ENCODE measurements at places on chromosomes 5 and 9.

GRCh38 chr9:111744363-111744762 is 50.4 kb downstream of the SHOC1 start:
- no peak for DNase-seq

DNA sequence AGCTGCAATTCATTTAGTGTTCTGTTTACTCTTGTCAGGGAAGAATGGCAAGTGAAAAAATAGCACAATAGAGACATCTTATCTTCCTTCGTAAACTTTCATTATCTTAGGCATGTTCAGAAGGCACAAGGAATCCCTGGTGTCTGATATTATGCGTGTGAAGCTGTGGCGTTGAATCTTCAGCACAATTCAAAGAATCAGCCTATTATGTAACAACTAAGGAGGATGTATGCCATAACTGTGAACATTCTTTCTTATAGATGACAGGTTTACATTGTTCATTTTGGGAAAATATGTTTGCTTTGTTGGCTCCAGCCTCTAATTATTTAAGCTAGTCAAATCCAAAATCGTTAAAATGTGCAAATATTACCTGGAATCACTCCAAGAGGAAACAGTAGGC is 446.1 kb downstream of the ANXA1 start:
- no peak for DNase-seq

GRCh38 chr9:98208635-98209034 is 16.2 kb upstream of the CORO2A start:
- no peak for DNase-seq

GRCh38 chr9:111937781-111938426 is 41.3 kb downstream of the UGCG start:
- DNase-seq = peak; percentile 10

DNA sequence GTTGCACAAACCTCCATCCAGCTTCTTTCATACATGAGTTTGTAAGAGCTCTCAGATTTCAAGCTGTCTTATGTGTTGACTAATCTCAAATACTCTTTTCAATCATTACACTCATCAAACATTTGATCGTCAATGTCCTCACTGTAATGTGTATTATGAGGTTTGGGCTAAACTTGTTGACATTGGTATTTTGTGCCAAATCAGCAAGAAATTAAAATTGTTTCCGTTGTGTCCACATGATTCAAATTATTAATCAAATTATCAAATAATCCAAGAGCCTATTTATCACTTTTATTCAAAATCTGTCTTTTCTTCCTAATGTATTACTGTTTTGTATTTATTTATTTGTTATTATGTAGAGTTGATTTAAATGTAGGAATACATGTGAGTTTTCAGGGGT is 283.4 kb downstream of the GAS1 start:
- no peak for DNase-seq

- no peak for DNase-seq
Measured at GRCh38 chr5:34932947-34933346, 3.6 kb downstream of the DNAJC21 start.

GRCh38 chr9:29213417-29214153 is 1640.3 kb upstream of the C9orf72 start:
- DNase-seq = no peak

DNA sequence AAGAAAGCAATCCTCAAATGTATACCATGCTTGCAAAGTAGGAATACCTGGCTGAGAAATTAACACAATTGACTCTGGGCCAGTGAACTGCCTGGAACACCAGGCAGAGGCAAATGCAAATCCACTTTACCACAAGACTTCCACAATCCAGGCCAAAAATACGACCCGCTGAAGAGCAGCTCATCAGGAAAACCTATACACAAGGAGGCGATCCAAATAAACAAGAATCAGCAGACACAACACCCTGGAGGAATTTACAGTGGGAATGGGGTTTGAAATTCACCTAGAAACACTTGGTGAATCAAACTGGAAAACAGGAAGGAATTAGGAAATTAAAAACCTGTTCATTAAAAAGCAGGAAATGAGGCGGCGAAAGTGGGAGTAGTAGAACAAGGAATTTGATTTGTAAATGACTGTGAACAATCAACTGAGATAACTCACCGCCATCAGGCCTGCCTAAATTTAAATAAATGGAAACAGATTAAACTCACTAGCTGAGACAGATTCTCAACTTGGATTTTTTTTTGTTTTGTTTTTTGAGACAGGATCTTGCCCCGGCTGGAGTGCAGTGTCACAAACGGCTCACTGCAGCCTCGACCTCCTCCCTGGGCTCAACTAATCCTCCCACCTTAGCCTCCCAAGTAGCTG is 15.9 kb downstream of the CMBL start:
- no peak for DNase-seq

DNA sequence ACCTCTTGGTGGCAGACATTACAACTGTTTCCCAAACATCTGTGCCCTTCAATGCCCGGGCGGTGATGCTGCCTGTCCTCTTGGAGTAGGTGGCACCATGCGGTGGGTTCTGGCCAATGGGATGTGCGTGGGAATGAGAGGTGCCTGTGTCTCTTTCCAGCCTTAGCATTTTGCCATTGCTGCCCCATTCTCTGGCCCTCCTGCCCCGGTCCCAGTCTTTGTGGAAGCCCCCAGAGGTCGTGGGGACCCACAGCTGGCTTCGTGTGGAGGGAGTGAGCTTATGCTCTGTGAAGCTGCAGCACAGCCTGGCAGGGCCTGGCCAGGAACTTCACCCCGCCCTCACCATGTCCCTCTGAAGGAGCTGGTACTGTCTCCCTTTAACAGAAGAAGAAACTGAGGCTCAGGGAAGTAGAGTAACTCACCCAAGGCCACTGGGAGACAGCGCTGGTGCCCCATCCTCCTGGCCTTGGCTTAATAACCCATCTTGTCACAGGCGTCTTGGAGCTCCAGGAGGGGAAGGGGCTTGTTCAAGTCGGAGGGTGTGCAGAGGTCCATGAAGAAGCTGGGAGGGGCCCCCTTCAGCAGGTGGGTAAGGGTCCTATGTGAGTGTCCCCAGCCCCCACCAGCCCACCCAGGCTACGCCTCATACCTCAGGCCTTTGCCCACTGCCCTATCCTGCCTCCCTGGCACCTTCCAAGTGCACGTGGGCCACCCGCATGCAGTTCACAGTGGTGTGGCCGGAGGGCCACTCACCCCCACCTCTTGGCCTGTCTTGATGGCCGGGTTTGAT is 173.6 kb downstream of the GAPVD1 start:
- no peak for DNase-seq

- DNase-seq = no peak
Measured at GRCh38 chr5:893711-894110, 1.0 kb downstream of the TRIP13 start.

DNA sequence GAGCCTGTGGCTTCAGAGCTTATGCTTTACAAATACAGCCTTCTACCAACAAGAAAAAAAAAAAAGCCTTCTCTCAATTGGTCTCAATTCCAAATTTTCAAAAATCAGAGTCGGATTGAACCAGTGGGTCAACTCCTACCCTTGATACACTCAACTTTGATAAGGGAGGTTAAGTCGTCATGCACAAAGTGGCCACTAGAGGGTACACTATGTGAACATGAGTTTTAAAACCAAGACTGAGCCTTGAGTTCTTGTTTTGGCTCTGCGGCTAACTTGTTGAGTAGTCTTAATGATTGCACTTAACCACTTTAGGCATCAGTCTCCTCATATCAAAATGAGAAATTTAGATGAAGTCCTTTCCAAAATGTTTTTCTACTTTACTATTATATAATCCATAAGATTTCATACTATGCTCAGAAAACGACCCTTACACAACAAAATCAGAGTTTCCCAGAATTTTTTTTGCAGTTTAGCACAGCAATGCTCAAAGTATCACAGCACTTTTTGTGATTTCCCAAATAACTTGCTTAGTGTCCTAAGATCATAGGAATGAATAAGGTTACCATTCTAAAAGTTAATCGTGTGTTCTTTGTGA is 92.9 kb upstream of the MTAP start:
- peak; percentile 38 for DNase-seq

GRCh38 chr5:73273379-73274050 is 100.5 kb downstream of the TMEM174 start:
- no peak for DNase-seq

GRCh38 chr5:126527892-126528291 is 67.1 kb downstream of the ALDH7A1 start:
- DNase-seq = no peak

DNA sequence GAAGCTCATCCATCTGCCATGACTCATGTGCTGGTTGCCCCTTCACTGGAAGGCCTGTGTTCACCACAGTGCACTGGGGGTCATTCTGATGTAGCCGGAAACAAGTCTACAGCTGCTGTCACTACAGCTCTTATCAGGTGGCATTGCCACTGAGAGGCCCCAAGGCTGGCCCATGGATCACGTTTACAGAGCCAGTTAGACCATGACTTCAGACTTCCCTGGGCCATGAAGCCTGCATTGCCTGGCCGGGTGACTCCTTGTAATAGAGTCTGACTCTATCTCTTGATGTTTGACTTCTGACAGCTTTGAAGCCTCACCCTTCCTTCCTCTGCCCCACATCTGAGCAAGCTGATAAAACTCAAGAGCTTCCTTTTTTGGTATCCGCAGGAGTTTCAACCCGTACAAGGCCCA is 473.5 kb upstream of the DAP start:
- no peak for DNase-seq

- no peak for DNase-seq
Measured at GRCh38 chr5:169591636-169592035, 8.1 kb downstream of the SPDL1 start.

DNA sequence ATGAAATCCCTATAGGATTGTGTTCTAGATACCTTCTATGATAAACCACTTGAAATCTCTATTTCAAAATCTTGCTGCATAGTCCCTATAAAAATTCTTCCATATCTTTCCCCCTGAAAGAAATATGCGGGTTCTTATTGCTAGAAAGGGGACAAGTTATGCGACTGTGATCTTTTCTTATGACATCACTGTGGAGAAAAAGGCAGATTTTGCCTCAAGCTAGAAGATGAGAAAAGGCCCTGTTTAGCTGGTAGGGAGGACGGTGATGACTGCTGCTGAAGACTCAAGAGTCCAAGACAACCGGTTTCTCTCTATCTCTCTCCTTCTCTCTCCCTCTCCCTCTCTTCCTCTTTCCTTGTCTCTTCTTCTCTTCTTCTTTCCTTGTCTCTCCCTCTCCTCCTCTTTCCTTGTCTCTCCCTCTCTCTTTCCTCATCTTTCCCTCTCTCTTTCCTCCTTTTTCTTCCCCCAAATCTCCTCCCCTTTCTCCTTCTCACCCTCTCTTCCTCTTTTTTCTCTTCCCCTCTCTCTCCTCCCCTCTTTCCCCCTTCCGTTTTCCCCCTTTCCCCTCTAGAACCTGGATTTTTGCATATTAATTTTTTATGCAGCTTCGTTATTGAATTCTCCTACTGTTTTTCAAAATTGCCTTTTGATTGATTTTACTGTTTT is 5.3 kb downstream of the OR2S2 start:
- no peak for DNase-seq

DNA sequence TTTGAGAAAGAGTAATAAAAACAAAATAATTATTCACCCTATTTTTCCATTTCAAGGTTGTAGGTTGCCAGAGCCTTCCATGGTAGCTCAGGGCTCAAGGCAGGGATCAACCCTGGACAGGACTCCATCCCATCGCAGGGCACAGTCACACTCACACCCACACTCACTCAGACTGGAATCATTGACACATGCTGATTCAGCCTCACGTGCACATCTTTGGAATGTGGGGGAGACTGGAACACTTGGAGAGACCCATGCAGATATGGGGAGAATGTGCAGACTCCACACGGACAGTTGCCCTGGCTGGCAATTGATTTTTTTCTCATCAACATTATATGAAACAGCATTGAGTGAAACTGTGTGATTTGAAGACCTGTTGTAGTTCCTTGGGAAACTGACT is 234.1 kb downstream of the ADGRV1 start:
- DNase-seq = no peak

DNA sequence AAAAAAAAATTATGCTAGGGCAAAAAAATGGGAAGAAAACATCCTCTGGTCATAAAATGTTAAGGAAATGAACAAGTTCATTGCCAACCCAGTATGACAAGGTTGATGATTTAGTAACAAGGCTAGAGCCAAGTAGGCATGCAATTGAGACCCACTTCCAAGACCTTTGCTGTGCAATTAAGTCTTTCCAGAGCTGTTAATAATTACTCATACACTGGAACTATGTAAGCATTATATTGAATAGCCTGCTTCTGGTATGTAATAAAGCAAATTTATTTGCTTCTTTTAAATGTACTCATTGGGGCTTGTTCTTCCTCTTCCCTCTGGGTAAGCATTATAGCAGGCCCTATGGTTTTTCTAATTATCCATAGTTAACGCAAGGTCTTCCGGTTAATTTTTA is 32.5 kb upstream of the SNAPC3 start:
- DNase-seq = no peak

- no peak for DNase-seq
Measured at GRCh38 chr5:120552638-120553037, 88.5 kb downstream of the PRR16 start.

GRCh38 chr9:93827545-93828330 is 127.4 kb downstream of the BARX1 start:
- DNase-seq = no peak

GRCh38 chr5:83375049-83375745 is 96.3 kb upstream of the VCAN start:
- no peak for DNase-seq

GRCh38 chr9:7461791-7462190 is 337.8 kb downstream of the DMAC1 start:
- no peak for DNase-seq

DNA sequence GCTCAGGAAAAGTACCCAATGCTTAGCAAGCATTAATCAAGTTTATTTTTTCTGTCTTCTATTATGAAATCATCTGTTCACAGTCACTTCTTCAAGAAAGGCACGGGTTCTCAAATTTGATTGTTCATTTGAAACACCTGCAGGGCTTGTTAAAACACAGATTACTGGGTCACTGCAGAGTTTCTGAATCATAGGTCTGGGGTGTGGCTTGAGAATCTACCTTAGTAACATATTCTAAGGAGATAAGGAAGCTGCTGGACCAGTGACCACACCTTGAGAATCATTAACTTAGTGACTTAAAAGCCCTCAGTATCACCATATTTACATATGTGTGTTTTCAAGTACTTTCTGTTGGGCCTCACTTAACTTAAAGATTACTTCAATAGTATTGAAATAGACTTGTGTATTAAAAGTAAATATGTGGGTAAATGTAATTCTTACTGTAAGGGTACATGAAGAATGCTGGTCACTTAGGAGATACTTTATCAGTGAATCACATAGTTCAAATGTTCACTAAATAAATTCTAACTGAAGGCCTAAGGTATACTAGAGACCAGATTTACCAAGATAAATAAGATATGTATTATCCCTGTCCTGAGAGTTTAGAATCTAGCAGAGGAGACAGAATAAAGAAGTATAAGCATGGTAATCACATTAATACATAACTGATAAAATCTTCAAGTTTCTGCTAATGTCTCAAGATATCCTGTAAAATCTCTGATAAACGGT is 1342.1 kb upstream of the C9orf72 start:
- no peak for DNase-seq

- no peak for DNase-seq
Measured at GRCh38 chr5:139708434-139708861, 60.3 kb downstream of the CXXC5 start.

All from stimulated activated CD8-positive, alpha-beta memory T cell treated with anti-CD3 and anti-CD28 coated beads, Interleukin-2, amount 100 ng/mL, for 1 hour (primary cell).